Calu3 (cell line): ENCODE measurements at places on chromosomes 3 and 15.
A peak's percentile ranks its signal among the peaks of the same experiment; 100 is the strongest.

- peak overlapping the region; percentile 95 for H3K27ac ChIP-seq
These were observed 37.0 kb downstream of the CCNL1 start for GRCh38 chr3:157122832-157123427.

DNA sequence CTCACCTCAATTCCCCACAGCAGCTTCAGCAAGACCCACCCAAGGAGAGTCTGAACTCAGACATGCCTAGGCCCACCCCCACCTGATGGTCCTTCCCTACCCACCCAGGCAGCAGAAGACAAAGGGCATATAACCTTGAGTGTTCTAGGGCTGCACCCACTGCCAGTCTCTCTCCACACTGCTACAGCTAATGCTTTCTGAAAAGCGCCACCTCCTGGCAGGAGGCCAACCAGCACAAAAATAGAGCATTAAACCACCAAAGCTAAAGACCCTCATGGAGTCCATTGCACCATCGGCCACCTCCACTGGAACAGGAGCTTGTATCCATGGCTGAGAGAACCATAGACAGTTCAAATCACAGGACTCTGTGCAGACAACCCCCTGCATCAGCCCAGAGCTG is 11.3 kb upstream of the RPL39L start:
- H3K27ac ChIP-seq = no peak overlapping the region
- DNase-seq = peak; percentile 48
- peaks cover 45% of the 10 kb centered on the region for H3K27me3 ChIP-seq
- no peaks in the 10 kb centered on the region for H3K4me1 ChIP-seq
- H3K4me3 ChIP-seq = no peak overlapping the region

DNA sequence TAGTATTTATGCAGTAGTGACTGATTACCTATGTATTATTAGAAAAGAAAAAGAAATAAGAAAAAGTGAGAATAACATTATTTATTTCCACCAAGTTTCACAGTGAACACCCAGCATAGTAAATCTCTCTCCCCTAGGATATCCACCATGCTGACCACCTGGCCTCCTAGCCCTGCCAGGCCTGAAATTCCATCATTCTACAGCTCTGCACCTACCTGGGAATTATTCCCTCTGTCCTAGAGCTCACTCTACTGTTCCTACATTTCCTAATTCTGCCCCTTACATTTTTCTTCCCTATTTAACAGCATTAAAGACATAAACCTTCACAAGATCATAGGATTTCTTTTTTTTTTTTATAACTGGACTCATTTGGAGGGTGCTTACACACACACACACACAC is 525.3 kb upstream of the PPP2R3A start:
- H3K36me3 ChIP-seq = no peaks in the 10 kb centered on the region
- no peak overlapping the region for H3K27ac ChIP-seq
- H3K4me3 ChIP-seq = no peak overlapping the region
- H3K27me3 ChIP-seq = no peaks in the 10 kb centered on the region

DNA sequence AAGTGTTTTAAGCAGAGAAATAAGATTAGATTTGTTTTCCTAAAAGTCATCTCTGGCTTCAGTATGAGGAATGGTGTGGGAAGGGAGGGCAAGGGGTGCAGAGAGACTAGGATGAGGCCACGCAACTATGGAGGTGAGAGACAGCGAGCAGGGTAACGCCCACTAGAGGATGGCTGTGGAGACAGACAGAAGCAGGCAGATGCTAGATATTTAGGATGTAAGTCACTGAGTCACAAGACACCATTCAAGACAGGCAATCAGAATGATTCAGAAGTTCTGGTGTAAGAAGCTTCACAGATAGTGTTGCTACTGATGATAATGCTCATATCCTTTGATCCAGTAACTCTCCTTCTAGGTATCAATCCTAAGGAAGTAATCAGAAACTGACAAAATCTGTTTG is 19.1 kb downstream of the HSPBAP1 start:
- H3K27ac ChIP-seq = no peak overlapping the region
- H3K4me1 ChIP-seq = no peaks in the 10 kb centered on the region
- no peaks in the 10 kb centered on the region for H3K36me3 ChIP-seq
- H3K27me3 ChIP-seq = no peaks in the 10 kb centered on the region
- DNase-seq = no peak

GRCh38 chr3:145620002-145620401 is 541.0 kb downstream of the PLOD2 start:
- DNase-seq = no peak
- H3K27ac ChIP-seq = no peak overlapping the region
- no peaks in the 10 kb centered on the region for H3K4me1 ChIP-seq
- H3K4me3 ChIP-seq = no peak overlapping the region
- H3K36me3 ChIP-seq = no peaks in the 10 kb centered on the region

- no peaks in the 10 kb centered on the region for H3K36me3 ChIP-seq
- no peaks in the 10 kb centered on the region for H3K27me3 ChIP-seq
- H3K4me3 ChIP-seq = no peak overlapping the region
- H3K27ac ChIP-seq = no peak overlapping the region
- peaks cover 10% of the 10 kb centered on the region for H3K4me1 ChIP-seq
These were observed 8.7 kb upstream of the ATP13A4 start for GRCh38 chr3:193563426-193563825.

GRCh38 chr3:37808656-37809055 is 53.0 kb upstream of the CTDSPL start:
- DNase-seq = no peak
- peaks cover 11% of the 10 kb centered on the region for H3K27me3 ChIP-seq
- H3K4me3 ChIP-seq = no peak overlapping the region
- H3K4me1 ChIP-seq = no peaks in the 10 kb centered on the region

- no peaks in the 10 kb centered on the region for H3K4me1 ChIP-seq
- H3K27ac ChIP-seq = no peak overlapping the region
- H3K27me3 ChIP-seq = peaks cover 79% of the 10 kb centered on the region
- no peaks in the 10 kb centered on the region for H3K36me3 ChIP-seq
- no peak for DNase-seq
These were observed 309.8 kb upstream of the CTDSPL start for GRCh38 chr3:37551857-37552256.

GRCh38 chr3:132256989-132257388 is 60.2 kb upstream of the ACP3 start:
- H3K27me3 ChIP-seq = no peaks in the 10 kb centered on the region
- H3K36me3 ChIP-seq = no peaks in the 10 kb centered on the region
- H3K4me1 ChIP-seq = peaks cover 32% of the 10 kb centered on the region
- H3K4me3 ChIP-seq = no peak overlapping the region
- H3K27ac ChIP-seq = no peak overlapping the region

DNA sequence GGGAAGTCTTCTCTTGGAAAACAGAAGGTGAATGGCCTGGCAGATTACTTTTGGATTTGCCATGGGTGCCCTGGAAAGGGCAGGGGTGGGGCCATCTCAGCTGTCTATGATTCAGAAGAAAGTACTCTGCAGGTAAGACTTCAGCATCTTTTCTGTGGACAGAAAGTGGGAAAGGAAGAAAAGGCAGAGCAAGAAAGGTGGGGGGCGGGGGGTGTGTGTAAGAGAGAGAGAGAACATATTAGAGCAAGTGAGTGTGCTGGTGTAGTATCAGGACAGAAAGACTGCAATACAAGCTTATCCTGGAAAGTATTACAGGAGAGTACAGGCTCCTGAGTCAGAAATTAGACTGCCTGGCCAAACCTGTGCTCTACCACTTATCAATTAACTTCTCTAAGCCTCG is 5.5 kb downstream of the TAGLN3 start:
- H3K4me1 ChIP-seq = peaks cover 14% of the 10 kb centered on the region
- no peak overlapping the region for H3K4me3 ChIP-seq
- H3K36me3 ChIP-seq = peaks cover 2% of the 10 kb centered on the region
- no peak overlapping the region for H3K27ac ChIP-seq
- no peaks in the 10 kb centered on the region for H3K27me3 ChIP-seq
- no peak for DNase-seq

DNA sequence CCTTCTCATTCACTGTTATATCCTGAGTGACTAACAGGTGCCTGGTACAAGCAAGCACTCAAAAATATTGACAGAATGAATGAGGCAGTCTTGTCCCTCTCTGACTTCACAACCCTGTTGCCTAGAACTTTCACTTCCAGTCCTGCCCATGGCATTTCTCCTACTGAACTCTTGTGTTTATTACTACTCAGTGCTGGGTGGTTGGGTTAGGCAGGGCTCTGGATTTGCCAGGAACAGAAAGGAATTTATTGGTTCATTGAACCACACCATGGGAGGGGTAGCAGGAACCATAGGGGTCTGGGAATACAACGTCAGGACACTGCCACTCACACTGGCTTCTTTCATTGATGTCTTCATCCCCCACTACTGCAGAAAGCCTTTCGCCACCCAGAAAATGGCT is 41.9 kb upstream of the SEMA4B start:
- H3K27me3 ChIP-seq = no peaks in the 10 kb centered on the region
- peaks cover 4% of the 10 kb centered on the region for H3K36me3 ChIP-seq
- H3K27ac ChIP-seq = peak overlapping the region; percentile 59
- H3K4me1 ChIP-seq = peaks cover 72% of the 10 kb centered on the region
